ENCODE measurements at places on chromosomes 3 and 15.

DNA sequence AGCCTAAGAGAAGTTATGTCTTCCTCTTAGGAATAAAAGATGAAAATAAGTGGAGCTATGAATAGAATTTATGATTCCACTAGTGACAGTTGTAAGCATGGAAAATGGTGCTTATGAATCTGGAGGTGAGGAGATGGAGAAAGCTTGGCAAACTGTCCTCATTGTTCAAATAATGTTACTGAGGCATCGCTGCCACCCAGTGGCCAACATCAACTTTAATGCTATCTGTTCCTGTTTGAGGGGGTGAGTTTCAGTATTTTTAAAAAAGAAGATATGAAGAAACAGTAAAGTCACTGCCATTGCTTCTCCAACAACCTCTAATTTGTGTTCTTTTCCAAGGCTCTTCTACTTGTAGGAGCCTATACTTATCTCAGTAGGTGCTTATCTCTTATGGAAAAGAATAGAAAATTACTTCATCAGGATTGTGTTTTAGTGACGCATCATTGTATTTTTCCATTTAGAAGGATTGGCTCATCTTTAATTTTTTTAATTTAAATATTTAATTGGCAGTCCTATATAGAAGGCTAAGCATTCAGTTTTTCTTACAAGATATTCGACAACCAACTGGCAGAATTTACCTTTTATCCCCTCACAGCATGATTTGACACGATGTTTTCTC lies 260.4 kb upstream of the P2RY1 start:
- no peak for DNase-seq

DNA sequence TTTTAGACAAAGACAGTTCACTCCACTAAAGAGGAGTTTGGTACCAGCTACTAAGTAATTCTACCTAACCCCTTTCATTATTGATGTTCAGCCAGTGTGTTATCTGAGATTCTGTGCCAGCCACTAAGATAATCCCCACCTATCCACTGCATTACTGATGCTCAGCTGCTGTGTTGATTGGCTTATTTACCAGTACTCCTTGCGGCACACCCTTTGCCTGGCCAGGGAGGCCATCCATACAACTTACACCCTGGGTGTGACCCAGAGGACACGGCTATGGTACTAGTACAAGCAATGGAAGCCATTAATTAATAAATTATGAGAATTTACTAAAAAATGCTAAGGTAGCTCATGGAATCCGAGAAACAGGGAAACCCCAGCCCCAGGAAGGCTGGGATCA lies 290.7 kb upstream of the CTNNB1 start:
- DNase-seq = no peak

- no peak for DNase-seq
Observed at GRCh38 chr3:48434591-48435222, 4.8 kb upstream of the PLXNB1 start.

DNA sequence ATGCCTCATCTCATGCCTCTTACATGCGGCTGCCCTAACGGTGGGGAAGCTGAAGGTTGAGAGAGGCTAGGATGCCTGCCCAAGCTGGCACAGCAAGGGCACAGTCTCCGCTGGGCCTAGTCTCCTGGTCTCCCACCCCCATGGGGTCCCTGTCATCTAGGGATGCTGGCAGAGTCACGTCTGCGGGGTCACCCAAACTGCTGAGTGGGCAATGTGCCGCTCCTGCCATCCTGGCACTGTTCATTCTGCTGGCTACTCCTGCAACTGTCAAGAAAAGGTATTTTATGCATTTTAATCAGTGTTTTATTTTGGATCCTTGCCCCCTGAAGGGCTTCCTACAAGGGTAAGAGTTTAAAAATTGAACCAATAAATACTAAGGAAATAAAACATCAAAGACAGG lies 12.8 kb downstream of the LINGO1 start:
- no peak for DNase-seq

GRCh38 chr3:120742849-120743365 lies 363 bp downstream of the GTF2E1 start:
- DNase-seq = no peak

DNA sequence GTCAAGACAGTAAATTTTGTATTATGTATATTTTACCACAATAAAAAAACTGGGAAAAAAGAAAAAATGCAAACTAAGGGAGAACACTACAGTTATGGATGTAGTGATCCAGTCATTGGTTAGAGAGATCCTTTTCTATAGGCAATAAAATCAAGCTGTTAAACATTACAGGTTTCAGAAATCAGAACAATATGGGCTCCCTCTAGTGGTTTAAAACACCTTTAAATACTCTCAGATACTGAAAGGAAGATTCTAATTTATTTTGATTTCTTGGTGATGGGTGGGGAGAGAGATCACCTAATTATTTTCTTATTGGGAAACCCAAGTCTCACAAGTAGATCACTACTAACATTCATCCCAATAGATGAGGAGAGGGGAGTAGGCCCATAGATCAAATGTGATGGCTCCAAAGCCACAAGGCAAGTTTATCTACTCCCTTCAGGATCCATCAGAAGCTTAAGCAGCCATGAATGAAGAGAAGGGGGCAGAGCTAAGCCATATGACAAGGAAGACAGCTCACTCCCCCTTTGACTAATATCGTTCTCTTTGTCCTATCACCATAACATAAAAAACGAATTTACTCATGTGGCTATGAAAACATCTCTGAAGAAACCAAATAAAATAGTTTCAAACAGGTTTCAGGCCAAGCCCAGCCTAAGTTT lies 118.6 kb downstream of the ANO10 start:
- DNase-seq = no peak

DNA sequence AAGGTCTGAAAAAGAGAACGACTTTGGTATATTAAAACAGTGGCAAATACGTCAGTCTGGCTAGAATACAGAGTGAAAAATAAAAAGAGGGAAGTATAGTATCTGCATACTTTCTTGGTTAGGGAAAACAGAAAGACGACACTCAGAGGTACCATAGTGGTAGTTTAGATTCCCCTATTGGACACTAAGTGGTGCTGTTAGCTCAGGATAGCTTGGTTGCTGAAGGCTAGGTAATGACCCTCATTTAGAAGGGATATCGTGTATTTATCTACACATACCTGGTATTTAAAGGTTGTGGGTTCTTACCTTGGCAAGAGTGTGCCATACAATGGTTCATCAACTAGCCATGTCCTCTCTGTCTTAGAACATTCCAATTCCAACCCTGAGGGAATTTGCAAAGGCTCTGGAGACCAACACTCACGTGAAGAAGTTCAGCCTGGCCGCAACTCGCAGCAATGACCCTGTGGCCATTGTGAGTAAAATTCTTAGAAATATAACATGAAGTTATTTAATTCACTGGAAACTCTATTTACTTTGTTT lies 31.0 kb downstream of the TMOD2 start:
- DNase-seq = no peak

DNA sequence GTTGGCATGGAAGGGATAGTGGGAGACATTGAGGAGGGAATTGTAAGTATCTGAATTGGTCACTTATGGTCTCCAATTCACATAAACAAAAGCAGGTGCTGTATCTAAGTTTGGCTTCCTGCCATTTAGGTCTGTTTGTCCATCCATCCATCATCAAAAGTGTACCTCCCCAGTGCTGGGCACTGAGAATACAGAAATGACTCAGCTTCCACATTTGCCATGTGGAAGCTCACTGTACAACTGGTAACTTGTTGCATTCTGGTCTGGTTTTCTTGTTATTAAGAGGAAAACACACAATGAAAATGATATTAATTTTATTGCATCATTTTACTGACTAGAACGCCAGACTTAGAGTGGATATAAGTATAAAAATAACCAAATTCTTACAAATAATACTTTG lies 30.9 kb upstream of the MUC13 start:
- no peak for DNase-seq

- DNase-seq = no peak
Observed at GRCh38 chr15:73054417-73054953, 2.2 kb downstream of the NEO1 start.

DNA sequence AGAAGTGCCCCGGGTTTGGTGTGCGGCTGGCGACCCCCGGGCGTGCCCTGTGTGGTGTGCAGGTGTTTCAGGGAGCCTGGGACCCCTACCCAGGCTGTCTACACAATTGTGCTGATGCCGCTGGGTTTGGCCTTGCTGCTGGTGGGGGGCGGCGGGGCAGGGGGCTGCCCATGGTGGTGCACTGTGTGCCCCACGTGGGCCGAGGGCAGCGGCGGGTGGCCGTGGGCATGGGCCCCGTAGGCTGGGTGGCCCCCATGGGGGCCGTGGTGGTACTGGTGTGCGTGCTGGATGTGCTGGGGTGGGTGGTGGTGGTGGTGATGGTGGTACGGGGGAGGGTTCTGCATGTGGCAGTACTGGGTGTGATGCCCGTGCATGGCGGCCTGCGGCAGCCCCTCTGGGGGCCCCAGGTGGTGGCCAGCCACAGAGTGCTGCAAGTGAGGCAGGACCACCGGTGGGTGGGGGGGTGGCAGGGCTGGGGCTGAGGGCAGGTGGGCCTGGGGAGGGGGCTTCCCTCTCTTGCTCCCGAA lies 59.6 kb upstream of the RPL32 start:
- no peak for DNase-seq

- no peak for DNase-seq
Observed at GRCh38 chr3:152539191-152539764, 270.5 kb downstream of the MBNL1 start.
